ENCODE measurements at places on chromosomes 5 and 9.

DNA sequence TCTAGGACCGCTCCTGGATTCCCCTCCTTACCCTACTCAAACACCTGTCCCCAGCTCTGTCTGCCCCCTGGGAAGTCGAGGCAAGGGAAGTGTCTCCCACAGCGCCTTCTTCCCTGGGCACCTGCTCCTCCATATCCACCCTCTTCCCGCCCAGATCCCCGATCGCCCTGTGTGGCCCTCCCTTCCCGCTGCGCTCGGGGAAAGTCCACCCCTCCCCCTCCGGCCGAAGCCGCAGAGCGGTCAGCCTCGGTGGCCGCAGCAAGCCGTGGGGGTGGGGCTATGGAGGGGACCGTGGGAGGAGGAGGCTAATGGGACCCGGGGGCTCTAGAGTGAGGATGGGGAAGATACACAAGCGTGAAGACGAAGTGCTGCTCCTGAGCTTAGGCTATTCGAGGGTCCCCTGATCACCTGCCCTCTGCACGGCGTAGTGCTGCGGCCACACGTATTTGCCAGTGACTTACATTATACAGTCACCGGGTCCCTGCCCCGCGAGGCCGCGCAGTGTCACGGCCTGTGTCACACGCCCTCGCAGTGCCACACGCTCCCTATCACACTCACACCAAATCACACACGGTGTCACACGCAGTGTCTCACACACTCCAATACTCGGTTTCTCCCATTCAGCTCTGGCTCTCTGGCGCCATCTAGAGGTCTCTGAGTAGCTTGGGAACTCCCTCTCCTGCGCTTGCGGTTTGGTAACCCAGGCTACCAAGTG, 658 bp upstream of the PCDH1 start:
- peak; percentile 92 for DNase-seq

DNA sequence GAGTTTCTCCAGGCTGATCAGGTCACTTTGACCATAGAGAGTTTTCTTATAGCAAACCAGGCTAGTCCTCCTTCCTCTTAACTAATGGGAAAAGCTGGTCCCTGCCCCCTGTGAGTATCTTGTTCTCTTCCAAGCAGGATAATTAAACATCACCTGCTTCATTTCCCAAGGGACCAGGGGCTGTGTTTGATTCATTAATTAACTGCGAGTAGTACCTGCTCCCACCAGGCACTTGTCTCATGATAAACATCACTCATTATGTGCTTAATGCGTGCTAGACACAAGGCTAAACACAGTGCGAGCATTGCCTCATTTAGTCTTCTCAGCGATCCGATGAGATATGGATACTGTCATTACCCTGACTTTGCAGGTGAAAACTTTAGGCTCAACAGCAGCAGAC, 1.7 kb upstream of the FAM163B start:
- DNase-seq = no peak

- no peak for DNase-seq
Observed at GRCh38 chr9:20732118-20732517, 48.1 kb downstream of the FOCAD start.

GRCh38 chr5:252546-252945, 18.9 kb upstream of the PDCD6 start:
- no peak for DNase-seq

- DNase-seq = no peak
Observed at GRCh38 chr5:84724683-84725082, 340.0 kb upstream of the EDIL3 start.

- DNase-seq = no peak
Observed at GRCh38 chr5:132050661-132051552, 9.5 kb upstream of the IL3 start.

- DNase-seq = no peak
Observed at GRCh38 chr5:67971223-67971830, 244.2 kb upstream of the PIK3R1 start.

DNA sequence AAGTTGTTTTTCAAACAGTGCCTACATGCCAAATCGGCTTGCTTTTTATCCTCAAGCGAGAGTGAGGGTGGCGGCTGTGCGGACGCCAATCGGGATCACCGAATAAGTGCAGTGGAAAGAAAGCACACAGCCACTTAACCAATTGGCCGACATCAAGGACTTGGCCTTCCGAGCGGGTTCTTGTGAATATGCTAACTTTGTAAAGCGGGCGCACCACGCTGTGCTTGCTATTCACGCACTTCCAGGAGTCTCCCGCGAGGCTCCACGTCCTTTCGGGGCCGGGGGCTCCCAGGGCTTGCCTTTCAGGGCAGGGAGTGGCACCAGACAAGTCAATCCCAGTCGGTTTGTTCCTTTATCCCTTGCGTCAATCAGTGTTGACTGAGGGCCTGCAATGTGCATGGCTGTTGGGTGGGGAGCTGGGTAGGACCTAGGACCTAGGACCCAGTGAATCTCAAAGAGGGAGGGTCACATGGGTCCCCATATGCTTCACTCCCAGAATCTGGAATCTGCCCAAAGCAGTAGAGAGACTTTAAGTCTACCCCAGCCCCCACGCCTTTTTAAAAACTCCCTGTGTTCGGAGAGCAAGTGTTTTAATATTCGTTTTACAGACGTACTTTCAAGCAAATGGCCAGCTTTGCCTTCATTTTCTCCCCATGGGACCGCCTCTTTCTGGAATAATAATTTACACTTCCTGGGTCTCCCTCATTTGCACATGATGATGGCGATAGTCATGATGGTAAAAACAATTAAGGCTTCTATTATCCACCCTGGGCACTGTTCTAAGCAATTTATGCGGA, 2.0 kb upstream of the GCNT4 start:
- peak; percentile 66 for DNase-seq

- DNase-seq = no peak
Observed at GRCh38 chr9:125908136-125908535, 161.0 kb downstream of the PBX3 start.

- DNase-seq = no peak
Observed at GRCh38 chr5:74541381-74541781, 99.1 kb downstream of the ENC1 start.

GRCh38 chr5:150122536-150123481, 32.8 kb downstream of the PDGFRB start:
- no peak for DNase-seq

DNA sequence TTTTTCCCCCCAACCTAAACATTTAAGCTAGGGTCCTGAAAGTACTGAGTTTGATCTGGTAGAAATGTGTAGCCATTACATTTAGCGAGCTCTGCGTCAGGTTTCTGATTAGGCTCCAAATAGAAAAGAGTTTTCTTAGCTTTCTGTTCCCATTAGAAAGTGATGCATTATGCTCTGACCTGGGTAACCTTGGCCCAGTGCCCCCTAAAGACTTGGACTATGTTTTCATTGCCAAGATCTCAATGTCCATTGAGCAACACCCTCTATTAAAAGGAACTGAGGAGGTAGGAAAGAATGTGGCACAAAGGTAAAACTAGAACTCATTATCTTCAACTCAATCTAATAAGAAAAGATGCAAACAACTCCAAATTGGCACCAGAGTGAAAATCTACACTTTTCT, 358.9 kb upstream of the PCSK5 start:
- DNase-seq = no peak

DNA sequence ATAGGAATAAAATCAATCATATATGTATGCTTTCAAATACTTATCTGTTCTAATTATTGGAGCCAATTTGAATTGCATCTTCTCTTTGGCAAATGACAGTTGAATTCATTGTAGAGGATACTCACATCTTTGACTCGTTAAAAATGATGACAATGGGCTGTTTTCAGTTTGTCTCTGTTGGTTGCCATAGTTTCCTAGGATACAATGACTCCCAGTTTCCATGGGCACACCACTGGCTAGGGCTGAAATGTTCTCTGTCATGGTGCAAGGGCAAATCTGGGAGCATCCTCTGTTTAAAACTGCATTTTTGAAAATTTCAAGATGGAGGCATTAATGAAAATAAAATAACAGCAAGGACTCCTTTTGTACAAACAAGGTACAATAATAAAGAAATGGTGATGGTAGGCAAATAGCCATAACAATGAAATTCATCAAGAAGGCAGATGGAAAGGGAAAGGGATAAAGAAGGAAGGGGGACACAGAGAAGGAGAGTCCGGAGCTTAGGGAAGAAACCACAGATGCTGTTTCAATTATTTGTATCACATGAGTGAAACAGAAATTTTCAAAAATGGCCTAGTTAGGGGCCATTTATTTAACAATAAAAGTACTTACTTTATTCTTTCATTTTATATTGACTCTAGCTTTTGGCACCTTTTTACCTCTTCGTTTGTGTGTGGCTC, 378.8 kb upstream of the SEMA6A start:
- DNase-seq = no peak

DNA sequence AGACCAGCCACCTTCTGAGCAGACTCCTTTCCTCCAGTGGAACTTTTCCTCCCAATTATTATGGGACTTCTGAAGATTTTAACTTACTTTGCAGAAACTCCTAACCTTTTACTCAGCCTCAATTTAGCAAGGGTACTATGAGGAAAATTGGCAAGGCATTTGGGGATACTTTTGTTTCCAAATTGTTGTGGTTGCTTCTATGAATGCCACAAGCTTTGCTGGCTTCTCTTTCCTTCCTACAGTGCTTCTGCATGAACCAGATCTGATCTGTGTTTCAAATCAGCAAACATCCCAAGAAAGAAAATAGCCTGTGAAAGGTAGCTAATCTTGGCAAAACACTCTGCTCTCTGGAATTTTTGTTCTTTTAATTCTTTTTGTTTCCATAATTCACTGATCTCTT, 57.3 kb upstream of the TAF11L2 start:
- DNase-seq = no peak

- DNase-seq = no peak
Observed at GRCh38 chr9:134936346-134937163, 18.8 kb upstream of the FCN1 start.
